GM13976 (cell line): ENCODE measurements at places on chromosomes 1 and 21.
A peak's percentile ranks its signal among the peaks of the same experiment; 100 is the strongest.

DNA sequence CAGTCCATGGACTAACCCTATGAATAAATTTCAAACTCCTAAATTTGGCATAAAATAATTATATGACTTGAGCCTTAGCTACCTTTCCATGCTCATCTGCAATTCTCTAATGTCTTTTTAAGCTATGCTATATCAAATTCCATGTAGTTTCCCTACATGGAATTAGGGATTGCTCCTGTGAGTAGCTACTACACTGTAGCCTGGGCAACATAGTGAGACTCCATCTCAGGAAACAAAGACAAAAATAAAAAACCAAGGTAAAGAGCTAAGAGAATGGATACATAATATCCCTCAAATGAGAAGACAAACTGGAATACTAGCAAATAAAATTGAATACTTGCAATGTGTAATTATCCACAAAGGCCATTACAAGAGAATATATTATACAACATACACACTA, 37.5 kb downstream of the ATP1B1 start:
- no peak for DNase-seq

DNA sequence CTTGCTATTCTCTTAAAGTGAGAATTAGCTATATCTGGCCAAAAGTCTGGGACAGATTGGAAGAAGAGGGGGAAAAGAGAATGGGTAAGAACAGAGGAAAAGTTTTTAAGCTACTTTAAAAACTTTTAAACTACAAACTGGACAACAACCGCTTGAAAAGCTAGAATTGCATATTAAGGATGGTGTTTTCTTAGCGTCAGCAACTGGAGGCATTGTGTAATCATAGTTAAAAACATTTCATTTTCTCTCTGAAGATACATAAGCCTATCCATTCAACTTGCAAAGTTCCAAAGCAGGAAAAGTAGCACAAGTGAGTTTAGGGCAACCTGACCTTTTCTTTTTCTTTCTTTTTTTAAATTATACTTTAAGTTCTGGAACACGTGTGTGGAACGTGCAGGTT, 10.9 kb downstream of the PBX1 start:
- DNase-seq, result no peak

GRCh38 chr1:11935057-11935412, 518 bp downstream of the PLOD1 start:
- DNase-seq, result no peak

GRCh38 chr1:85115933-85116332, 67.6 kb upstream of the MCOLN3 start:
- DNase-seq, result no peak

- no peak for DNase-seq
Observed at GRCh38 chr1:62879962-62880361, 96.0 kb downstream of the ATG4C start.

DNA sequence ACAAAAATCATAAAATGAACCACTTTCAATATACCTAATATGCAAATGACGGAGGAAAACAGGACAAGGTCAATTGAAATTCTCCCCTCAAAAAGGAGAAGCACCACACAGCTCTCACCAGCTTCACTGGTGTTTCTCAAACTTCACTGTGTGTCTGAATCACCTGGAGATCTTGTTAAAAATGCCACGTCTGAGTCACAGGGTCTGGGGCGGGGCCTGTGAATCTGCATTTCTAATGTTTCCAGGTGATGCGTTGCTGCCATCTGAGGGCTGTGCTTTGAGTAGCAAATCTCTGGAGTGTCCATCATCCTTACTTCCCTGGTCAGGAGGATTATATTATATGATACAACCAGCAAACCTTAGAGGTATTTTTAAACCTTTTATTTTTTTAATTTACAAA, 9.0 kb downstream of the CLDN19 start:
- DNase-seq, result no peak

GRCh38 chr1:214542275-214543199, 8.9 kb downstream of the PTPN14 start:
- no peak for DNase-seq

DNA sequence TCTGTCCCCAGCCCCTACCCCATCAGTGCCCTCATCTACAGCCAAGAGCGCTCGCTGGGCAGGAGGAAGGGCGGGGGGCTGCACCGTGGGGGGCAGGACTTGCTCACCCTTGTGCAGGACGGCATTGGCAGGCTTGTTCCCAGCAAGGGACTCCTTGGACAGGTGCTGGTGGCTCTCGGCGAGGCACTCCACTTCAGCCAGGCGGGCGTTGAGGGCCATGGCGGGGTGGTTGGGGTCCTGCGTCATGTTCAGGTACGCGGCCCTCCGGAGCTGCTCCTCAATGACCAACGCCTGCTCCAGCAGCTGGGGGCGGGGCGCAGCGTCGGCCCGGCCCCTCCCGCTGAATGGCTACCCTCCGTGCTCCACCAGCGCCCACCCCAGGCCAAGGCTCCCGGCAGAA, 64.0 kb downstream of the KCNAB2 start:
- no peak for DNase-seq

- no peak for DNase-seq
Observed at GRCh38 chr1:64884261-64885040, 81.9 kb downstream of the JAK1 start.

DNA sequence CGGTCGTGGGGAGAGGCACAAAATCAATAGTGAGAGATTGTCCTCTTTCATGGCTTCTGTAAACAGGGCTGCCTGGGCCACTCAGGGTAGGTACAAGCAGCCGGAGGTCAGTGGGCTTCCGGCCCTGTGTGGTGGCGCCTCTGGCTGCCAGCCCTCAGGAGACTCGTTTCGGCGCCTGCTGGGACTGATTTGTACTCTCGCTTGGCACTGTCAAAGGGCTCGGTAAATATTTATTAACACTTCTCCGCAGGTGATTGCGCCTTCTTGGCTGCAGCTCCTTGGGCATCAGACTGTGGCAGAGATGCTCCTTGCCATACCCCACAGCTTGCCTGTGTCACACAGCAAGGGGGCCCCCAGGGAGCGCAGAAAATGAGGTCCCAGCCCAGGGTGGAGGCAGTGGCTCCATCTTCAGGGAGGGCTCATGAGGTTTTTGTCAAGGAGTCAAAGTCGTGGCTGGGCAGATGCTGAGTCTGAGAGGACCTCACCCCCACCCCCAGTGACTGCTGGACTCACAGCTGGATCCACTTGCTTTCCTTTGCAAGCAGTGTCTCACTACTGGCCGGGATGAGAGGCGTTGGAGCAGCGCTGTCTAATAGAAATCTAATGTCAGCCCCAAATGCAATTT, 262.5 kb downstream of the GRIK3 start:
- DNase-seq, result no peak

DNA sequence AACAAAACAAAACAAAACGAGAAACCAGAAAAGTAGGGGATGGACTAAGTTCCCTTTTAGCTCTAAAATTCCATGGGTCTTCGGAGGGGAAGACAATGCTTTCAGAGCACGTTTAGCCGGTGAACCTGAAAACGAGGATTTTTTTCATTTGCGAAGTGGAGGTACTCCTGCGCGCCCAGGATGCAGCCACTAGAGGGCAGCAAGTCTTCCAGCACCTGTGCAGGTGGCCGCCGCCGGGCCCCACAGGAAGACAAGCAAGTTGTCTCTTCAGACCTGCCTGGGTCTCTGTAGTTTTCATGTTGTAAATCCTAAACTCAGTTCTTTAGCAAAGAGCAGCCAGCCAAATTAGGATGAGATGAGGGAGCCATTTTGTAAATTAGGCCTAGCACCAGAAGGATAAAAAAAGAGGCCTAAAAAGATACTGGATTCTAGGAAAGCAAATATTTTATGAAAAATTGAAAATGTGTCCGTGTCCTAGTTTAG, 17.7 kb upstream of the SNX27 start:
- DNase-seq, result peak; percentile 87

DNA sequence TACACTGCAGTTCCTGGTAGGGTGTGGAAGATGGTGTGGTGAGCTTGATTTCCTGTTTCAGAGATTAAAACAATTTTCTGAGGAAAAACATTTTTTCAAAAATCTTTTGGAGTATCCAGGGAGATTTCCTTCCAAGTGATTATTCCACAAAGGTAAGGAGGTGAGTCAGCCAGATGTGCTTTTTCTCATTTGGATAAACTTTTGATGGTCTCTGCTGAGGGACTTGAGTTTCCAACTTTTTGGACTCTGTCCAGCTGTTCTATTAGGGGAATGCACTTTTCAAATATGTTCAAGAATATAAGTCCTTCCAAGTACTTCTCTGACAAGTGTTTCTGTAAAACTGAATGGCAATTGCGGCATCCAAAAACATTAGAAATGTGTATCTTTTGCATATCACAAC, 628.8 kb upstream of the ADAMTS5 start:
- DNase-seq, result no peak
